CD14-positive monocyte (primary cell): ENCODE measurements at places on chromosomes 1 and 21.

- peak; percentile 50 for DNase-seq
Observed at GRCh38 chr21:31772674-31773555, 41.0 kb upstream of the SCAF4 start.

DNA sequence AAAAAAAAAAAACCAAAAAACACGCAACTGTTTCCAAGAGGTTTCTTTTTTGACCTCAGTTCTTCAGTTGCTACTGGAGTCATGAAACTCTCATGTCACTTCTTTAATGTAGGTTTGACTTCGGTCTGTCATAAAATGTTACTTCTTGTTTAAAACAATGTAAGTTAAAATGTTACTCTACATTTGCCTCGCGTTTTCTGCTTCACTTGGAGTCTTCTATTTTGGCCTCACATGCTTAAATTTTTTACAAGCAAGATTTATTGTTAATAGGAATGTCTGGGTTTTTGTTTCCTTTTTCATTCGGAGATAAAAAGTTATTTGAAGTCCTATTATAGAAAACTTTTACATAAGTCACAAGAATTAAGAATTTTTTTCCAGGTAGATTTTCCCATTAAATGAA lies 880.2 kb downstream of the LTN1 start:
- no peak for DNase-seq

- no peak for DNase-seq
Observed at GRCh38 chr1:205519541-205520131, 15.2 kb downstream of the CDK18 start.

DNA sequence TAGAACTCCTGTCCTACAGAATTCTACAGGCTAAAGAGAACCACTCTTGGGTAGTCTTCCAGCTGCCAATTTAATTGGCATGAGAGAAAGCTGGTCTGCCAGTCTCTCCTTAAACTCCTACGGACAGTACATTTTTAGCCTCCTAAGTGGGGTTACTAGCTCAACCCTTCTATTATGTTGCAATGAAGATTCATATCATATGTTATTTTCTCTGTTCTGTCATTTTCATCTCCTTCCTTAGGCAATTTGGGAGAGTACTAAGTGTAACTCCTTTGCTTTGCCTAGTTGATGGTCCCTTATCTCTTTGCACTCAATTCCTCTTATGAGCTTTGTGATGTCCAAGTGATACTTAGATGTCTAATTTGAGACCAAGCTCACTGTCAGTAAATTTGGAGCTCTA lies 14.0 kb downstream of the GNAT2 start:
- no peak for DNase-seq

DNA sequence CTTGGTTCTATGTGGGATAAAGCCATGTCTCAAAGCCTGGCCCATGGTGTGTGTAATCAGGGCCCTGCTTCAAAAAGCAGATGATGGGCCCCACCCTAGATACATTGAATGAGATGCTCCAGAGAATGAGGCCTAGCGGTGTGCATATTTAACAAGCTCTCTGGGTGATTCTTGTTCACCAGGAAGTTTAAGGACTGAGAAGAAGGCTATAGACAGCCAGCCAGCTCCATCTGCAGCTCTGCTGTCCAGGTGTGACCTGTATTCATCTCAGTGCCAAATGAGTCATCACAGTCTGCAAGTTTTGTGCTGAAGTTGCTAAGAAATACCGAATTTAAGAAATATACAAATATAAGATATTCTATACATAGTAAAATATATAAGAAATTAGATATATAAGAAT lies 182.0 kb upstream of the RUNX1 start:
- no peak for DNase-seq

GRCh38 chr1:30768830-30769718 lies 11.5 kb upstream of the LAPTM5 start:
- no peak for DNase-seq

- no peak for DNase-seq
Observed at GRCh38 chr1:4395158-4395557, 259.3 kb upstream of the AJAP1 start.

- no peak for DNase-seq
Observed at GRCh38 chr1:34771573-34772371, 9.2 kb upstream of the GJB3 start.

GRCh38 chr1:44790968-44791801 lies 3.2 kb upstream of the BEST4 start:
- DNase-seq, result no peak

- DNase-seq, result peak; percentile 90
Observed at GRCh38 chr1:162497723-162498495, at the start of gene UHMK1. Gene UHMK1 (plus strand): TSS chr1:162497818. CDS start chr1:162498001, 183 bp downstream.

DNA sequence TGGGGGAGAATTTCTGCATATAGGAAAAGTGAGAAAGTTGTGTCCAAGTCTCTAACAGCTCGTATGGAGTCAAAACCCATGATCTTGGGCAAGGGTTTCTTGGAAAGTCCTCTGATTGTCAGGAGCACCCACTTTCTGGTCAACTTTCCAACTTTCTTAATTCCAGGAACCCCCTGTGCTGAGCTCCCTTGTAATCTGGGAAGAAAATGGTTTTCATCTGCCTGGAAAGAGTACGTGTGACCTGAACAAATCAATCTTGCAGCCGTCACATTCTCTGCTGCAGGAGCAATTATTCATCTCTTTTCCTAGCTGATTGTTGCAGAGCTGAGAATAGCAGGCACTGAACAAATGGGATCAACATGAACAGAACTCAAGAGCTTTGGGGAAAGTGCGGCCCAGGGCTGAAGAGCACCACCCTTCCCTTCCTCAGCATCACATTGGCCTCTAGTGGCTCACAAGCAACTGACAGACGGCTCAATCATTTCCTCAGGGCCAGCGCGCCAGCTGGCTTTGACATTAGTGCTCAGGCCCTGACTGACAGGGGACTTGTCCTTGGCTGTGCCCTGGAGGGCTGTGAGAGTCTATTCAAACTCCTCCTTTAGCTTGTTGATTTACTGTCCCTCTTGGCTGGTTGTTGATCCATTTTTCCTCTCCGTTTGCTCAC lies 295.2 kb downstream of the HLX start:
- peak; percentile 33 for DNase-seq

DNA sequence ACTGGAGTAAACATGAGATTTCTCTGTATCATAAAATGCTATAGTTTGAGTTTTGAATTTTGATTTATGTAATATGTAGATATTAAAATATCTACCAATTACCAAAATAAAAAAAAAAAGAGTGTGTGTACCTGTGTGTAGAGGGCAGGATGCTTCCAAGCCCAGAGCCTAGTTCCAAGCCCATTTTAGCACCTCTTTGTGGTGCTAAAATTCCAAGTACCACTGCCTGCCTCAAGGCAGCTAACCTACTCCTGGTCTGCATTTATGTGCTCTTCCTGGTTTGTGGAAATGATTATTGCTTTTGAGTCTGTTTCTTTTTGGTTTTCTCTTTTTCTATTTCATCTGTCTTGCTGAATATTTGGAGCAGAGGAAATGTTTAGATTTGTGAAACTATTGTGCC lies 8.7 kb upstream of the POU2F1 start:
- no peak for DNase-seq

GRCh38 chr1:177487481-177487880 lies 316.7 kb downstream of the BRINP2 start:
- no peak for DNase-seq

DNA sequence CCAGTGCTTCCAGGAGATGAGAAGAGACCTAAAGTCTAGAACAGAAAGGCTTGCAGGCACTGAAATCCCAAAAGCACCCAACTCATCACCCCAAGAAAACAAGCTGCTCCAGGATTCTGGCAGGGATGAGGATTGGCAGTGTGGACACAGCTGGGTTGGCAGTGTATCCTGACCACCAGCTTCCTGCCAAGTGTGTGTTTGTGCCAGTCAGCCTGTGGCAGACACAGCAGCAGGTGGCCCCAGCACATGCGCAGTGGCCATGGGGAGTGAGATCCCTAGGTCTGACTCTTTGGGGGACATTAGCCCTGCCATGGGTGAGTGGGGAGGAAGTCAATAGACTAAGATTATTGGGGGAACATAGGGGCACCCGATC lies 8.7 kb upstream of the SNAPIN start:
- DNase-seq, result no peak

- DNase-seq, result no peak
Observed at GRCh38 chr1:235317168-235317567, 10.8 kb downstream of the ARID4B start.

GRCh38 chr1:95230768-95231191 lies 3.2 kb upstream of the RWDD3 start:
- no peak for DNase-seq

DNA sequence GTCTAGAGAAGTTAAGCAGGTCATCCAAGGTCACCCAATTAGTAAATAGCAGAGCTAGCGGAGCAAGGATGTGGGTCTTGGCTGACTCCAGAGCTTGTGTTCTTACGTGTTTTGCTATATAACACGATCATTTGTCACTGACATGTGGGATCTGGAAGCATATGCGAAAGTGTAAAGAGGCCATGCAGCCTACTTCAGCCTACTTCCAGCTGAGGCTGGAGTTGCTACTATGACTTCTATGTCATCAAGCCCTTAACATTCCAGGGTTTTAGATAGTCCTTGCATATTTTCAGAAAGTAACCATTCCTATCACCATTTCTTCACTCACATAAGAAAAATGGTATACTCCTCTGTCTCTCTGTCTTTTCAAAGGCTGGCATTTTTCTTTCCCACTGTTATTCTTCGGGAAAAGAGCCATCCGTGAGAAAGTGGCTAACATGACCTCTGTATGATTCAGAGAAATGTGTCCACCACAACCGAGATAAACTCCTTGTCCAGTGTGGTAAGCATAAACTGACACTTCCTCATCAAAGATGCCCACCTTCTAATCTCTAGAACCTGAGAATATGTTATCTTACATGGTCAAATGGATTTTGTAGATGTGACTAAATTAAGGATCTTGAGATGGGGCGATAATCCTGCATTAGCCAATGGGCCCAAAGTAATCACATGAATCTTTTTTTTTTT lies 24.0 kb upstream of the ABL2 start:
- DNase-seq, result no peak

DNA sequence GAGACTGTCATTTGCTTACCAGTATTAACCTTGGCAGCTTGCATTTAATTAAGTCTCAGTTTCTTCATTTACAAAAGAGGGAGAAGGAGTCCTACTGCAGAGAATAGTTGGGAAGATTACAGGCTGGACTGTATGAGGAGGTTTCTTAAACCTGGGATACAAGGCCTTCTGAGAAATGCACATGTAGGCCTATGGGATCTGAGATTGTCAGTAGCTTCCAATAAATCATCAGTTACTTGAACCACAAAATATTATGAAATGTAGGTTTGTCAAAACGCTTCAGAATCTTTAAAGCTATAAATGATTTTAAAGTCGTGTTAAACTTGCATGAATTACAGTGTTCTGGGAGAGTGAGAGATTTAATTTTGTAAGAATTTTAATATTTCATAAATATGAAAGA lies 69.6 kb downstream of the NRIP1 start:
- DNase-seq, result no peak

DNA sequence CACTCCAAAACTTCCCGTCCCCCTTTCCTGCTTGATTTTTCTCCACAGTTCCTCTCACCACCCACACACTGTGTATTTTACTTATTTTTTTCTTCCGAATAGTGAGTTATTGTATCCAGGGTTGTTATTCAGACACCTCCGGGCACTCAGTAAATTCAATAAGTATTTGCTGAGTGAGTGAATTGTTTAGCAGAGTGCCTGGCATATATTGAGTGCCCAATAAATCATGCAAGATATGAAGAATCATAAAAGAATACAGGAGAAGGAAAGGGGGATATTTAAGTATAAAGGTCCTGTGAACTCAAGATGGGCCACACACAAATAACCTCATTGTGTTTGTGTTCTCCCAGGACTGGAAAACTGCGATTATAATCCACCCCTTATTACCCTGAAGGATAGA lies 139.9 kb downstream of the GALNT2 start:
- DNase-seq, result no peak

DNA sequence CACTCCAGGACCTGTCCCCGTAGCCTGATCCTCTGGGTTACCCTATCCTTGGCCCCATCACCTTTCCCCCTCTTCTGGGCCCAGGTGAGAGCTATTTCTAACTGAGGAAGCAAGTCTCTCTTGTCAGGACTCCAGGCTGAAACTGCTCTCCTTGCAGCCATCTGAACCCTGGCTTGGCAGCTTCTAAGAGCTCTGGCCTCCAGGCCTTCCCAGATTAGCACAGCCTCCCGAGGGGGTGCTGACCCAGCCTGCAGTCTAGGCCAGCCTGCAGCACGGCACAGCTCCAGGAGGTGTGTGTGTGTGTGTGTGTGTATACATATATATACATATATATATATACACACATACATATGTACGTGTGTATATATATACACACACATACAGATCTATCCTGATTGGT lies 17.4 kb downstream of the CACNA1S start:
- DNase-seq, result no peak

- no peak for DNase-seq
Observed at GRCh38 chr1:201376464-201377374, 761 bp downstream of the TNNT2 start.

DNA sequence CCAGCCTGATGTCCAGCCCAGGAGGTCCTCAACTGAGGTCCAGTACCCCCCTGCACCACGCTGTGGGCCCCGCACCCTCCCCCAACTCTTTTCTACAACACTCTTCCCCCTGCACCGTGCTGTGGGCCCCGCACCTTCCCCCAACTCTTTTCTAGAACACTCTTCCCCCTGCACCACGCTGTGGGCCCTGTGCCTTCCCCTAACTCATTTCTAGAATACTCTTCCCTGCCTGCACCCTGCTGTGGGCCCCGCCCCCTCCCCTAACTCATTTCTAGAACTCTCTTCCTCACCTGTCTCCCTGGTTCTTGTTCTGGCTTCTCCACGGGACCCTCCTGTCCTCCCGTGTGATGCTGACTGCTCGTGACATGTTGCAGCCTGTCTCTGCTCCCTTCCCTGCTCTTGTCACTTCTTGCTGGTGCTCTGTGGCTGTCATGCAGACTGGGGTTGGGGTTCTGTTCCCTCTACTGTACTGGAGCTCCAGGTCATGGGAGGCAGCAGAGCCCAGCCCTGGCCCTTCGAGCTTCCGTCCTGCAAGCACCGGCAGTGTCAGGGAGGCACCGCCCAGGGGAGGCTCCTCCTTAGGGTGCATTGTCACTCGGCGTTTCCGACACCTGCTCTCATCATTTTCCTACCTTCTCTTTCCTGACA lies 160.1 kb upstream of the COL6A1 start:
- no peak for DNase-seq

- DNase-seq, result no peak
Observed at GRCh38 chr1:145707183-145707867, at the start of gene PDZK1. Gene PDZK1 (minus strand): TSS chr1:145707368. CDS start chr1:145688021, 19,347 bp downstream.

DNA sequence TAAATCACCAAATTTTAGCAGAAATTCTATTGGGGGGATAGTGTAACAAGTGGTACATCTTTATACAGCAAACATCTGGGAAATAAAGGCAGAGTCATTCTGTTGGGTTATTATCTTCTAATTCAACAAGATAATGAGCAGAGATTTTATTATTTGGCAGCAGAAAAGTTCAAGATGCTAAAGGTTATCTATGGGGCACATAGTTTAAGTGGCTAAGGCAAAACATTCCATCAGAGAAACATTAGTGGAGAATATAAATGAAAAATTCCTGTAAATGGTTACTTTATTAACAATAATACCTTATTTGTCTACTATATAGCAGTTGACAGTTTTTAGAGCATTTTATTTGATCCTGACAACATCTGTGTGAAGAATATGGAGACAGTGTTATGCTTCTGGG lies 815.7 kb downstream of the NCAM2 start:
- DNase-seq, result no peak

- DNase-seq, result no peak
Observed at GRCh38 chr1:5430911-5431697, 561.1 kb downstream of the NPHP4 start.
